ENCODE measurements at places on chromosomes 1 and 21.

GRCh38 chr1:82880506-82880905, 1079.8 kb downstream of the ADGRL2 start:
- no peak for DNase-seq

GRCh38 chr1:201471772-201472171, 2.8 kb upstream of the PHLDA3 start:
- no peak for DNase-seq

DNA sequence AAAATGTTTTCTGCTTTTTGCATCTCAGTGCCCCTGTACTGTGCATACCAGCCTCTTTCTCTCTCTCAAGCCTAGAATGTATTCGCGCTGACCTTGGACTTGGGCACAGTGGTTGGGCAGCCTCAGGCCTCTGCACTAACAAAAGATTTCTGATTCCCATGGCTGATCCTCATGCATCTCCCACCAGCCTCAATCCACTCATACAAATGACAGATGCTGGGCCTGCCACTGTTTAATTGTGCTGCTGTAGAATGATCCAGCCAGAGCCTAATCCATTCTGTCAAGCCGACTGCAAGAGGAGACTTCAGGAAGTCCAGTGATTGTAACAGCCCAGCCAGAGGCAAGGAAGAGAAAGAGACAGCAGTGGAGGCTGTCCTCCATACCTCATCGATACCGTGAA, 180.8 kb downstream of the ASTN1 start:
- no peak for DNase-seq

DNA sequence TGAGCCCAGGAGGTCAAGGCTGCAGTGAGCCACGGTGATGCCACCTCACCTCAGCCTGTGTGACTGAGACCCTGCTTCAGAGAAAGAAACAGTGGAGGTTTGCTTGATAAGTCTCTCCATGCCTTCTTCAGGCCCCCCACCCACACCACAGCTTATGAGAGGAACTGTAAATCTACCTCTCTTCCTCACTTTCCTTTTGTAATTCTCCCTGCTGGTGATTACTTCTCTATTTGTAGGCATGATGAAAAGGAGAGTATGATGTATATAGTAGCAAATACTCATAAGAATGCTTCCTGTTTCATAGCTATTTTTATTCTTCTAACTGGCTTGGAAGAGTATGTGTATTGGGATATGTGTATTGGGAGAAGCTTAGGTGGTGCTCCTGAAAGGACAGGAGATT, 186.3 kb downstream of the VPS13D start:
- DNase-seq, result no peak

DNA sequence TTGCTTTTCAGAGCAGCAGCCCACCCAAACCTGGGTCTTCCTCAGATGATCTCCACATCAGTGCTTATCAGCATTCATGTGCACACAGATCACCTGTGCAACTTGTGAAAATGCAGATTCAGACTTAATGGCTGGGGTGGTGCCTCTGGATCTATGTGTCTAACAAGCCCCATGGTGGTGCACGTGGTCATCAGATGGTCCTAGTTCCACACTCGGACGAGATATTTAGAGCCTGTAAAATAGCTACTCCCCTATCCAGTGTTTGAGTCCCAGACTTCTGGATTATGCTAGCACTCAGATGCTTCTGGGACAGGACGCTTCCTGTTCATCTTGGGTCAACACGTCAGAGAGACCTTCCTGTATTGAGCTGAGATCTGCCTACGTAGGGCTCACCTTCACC, 114.2 kb downstream of the LIPI start:
- no peak for DNase-seq

DNA sequence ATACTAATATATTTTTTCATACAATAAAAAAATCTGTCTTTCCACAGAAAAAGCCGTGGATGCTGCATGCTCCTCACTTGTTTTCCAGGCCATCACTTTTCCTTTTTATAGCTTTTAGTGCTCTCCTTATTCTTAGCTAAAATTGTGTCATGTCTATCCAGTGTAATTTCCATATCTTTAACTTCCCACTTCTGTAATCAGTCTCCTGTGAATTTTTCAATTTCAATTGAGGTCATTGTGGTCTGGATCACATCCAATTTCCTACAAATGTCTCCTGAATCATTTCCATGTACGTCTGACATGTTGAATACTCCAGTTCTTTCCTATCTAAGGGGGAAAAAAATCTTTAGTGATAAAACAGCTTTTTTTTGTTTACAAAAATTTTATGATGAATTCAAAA, 838.2 kb upstream of the B3GALT2 start:
- DNase-seq, result no peak

DNA sequence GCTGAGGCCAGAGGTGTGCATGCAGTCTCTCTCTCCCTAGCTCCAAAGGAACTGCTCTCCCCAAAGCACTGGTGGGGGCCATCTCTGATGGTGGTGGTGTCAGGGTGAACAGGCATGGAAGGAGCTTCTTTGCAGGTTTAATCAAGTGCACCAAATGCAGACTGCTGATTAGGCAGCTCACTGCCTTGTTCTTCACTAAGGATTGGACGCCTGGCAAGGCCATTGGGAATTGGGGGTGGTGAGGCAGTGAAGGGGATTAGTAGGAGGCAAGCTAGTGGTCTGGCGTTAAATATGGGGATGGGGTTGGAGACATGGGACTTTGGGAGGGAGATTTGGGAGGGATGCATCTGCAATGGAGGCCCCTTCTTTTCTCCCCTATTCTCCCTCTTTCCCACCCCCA, 1.5 kb downstream of the CACNA1E start:
- DNase-seq, result no peak

DNA sequence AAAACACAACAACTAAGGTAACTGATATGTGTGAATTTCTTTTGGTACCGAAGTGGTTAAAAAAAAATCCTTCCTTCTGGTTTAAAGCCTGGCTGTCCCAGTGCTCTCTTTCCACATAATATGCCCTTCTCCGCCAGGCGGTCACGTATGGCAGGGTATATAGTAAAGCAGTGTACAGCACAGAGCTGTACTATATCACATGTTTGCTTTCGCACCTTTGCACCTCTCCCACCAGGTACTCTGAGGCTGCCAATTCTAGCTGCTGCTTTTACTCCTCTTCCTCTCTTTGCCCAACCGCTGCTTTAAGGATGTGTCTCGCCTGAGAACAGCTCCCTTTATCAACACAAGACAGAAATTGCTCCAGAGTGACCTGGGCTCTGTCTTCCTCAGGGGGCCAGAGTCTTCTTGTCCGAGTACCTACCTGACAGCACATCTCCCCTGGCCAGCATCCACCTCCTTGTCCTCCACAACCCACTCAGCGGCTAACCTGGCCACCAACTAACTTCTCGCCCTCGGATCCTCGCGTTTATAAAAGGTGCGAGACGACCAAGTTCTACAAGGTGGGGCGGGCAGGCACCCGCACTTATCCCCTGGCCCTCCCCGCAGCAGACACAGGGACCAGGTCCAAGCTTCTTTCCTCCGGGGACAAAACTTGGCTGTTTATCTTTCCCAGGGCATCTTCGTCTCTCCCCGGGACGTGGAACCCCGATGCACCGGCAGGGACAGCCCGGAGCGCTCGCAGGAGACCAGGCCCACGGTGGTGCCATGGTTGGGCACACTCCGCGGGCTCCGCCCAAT, 1.6 kb downstream of the COLGALT2 start:
- peak; percentile 5 for DNase-seq

- DNase-seq, result no peak
These were observed 99.6 kb downstream of the CENPF start for GRCh38 chr1:214702556-214702955.

- DNase-seq, result no peak
These were observed 17.1 kb downstream of the FCRL4 start for GRCh38 chr1:157580828-157581210.

- no peak for DNase-seq
These were observed 6.5 kb downstream of the RNF207 start for GRCh38 chr1:6212193-6212959.

GRCh38 chr1:1527092-1527816, 13.2 kb downstream of the TMEM240 start:
- no peak for DNase-seq

- DNase-seq, result no peak
These were observed 36.8 kb upstream of the PWP2 start for GRCh38 chr21:44070391-44070790.

DNA sequence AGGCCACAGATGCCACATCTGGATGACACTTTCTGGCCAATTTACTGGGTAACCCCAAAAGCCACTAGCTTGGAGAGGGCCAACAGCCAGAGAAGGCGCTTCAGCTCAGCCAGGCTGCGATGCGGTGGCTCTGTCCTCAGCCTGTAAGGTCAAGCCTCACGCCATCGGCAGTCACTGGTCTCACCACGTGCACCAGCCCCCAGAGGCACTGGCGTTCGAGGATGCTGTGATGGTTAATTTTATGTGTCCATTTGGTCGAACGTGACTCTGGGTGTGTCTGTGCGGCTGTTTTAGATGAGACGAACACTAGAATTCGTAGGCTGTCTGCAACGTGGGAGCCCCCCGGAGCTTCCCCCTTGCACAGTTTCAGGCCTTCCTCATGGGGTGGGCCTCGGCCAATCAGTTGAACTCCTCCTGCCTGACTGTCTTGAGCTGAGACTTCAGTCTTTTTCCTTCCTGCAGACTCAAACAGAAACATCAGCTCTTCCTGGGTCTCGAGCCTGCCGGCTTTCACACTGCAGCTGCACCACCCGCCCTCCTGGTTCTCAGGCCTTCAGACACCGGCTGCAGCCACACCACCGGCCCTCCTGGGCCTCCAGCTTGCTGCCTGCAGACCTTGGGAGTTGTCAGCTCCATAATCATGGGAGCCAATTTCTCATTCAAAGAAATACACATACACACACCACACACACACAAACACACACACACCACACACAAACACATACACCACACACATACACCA, 41.6 kb upstream of the SLC45A1 start:
- DNase-seq, result peak; percentile 52

DNA sequence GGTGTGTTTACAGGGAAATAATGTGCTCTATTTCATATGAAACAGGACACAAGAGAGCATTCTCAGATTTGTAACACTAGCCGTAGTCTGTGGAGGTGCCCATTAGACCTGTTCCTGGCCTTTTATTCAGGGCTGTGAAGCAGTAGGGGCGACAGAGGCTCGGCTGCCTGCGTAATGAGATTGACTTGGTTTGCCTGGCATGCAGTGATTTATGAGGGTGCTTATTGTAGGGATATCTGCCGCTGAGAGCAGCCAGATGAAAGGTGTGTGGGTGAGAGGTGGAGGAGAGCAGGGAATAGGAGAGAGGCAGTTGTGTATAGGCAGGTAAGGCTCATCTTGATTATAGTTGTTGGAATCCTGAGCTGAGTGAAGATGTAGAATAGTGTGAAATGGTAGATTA, 51.3 kb downstream of the DNAJC6 start:
- DNase-seq, result no peak

DNA sequence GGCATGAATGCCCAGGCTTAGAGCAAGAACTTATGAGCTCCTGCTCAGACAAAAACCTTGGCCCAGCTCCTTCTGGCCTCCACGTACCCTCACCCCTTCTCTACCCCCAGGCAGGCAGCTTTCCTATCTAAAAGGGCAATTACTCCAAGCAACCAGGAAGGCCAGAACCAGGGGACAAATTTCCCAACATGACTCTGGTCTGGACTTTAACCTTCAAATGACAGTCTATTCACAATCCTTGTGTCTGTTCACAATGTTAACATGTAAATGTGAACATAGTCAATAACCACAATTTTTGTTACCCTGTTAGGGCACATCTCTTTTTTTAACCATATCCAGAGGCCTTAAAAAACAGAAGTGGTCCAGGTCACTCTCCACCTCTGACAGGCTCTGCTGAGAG, 64.4 kb upstream of the LAPTM5 start:
- DNase-seq, result no peak

DNA sequence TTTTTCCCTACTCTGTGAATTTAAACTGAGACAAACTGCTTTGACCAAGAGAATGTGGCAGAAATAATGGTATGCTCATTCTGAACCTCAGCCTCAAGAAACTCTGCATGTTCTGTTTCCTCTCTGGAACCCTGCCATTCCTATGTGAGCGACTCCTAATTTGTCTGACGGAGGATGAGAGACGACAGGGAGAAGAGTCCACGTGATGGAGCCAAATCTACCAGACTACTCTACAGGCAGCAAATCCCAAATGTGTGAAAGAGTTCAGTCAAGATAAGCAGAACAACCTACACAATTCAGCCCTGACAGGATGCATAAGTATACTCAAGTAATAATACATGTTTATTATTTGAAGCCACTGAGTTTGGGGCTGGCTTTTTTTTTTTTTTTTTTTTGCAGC, 153.5 kb downstream of the DPYD start:
- no peak for DNase-seq

DNA sequence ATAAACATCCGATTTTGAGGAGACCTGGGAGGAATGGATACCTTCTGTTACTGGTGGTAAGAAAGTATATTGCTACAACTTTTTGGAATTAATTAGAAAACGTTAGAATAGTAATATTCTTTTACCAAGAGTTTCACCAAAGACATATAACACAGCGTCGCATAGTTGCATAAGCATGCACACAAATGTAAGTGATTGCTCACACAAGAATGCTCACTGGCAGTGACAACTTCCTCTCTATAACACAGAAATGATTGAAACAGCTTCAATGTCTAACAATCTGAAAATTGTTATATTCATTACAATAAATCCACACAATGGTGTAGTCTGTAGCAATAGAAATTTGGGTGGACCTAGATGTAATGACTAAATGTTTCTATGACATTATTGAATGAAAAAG, 998.6 kb downstream of the TTLL7 start:
- DNase-seq, result no peak

DNA sequence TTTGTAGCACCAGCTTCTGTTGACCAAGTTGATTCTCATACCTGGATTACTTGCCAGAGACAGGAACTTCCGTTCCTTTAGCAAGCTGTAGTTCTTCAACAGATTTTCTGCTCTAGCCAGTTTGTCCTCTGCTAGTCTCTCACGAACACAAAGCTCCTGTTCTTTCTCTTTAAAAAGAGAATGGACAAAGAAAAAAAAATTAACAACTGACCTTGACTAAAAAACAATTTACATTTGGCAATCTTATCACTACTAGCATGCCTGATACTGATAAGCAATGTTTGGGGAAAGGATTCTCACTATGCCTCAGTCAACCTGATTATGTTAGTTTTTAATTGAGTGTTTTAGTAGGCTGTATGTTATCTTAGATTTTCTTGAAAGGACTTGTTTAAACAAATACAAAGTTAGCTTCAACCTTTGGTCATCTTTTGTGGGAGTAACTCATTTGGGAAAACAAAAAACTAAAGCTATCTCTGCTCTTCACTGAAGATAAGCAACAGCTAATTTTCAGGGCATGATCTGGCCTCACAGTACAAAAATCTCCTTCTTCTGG, 8.3 kb downstream of the NEK2 start:
- DNase-seq, result no peak

- DNase-seq, result peak; percentile 18
These were observed 209.9 kb downstream of the SDCCAG8 start for GRCh38 chr1:243465738-243466137.

GRCh38 chr1:56911098-56911938, 54.5 kb downstream of the C8B start:
- DNase-seq, result no peak

DNA sequence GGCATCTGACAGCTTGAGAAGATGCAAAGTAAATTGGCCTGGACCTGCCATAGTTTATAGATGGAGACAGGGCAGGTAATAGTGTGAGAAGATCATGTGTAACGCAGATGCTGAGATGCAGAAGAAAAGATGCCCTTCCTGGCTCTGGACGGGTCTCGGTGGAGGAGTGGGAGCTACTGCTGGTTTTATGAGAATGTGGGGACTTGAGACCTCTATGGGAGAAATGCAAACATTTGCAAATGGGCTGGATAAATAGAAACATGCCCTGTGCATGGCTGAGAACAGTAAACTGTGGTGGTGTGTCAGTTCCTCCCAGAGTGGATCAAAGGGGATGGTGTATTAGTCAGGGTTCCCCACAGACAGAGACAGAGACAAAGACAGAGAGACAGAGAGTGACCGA, 21.9 kb downstream of the UBASH3A start:
- peak; percentile 62 for DNase-seq

GRCh38 chr1:236681219-236681618, 5.1 kb upstream of the ACTN2 start:
- no peak for DNase-seq

All from activated CD4-positive, alpha-beta T cell treated with anti-CD3 and anti-CD28 coated beads, Interleukin-2, Interleukin-6, amounts not matched to agents 100 ng/mL and 50 ng/mL, durations not matched to agents 16 hours and 8 hours (primary cell).